ENCODE measurements at places on chromosomes 12 and 14. TPM values are rescaled to one million over a fixed set of nuclear protein-coding genes. Genes with fewer than 3 reads are reported as not detected.

DNA sequence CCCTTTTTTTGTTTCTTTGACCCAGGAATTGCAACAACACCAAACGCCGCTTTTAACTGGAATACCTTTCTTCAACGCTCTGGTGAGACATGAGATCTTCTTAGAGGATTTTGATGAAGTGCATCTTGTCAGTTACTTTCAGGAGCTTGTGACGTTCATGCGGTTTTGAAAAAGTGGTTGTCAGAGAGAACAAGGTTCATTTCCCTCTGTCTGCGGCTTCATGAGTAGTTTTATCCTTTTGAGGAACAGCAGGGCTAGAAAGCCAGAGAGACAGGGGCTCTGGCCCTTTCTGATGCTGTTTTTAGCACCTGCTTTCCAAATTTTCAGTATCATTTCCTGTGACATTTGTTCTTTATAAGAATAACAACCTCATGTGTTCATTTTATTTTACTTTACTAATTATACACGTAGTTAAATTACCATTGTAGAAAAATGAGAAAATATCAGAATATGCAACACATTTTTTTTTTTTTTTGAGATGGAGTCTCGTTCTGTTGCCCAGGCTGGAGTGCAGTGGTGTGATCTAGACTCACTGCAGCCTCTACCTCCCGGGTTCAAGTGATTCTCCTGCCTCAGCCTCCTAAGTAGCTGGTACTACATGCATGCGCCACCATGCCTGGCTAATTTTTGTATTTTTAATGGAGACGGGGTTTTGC is 61.8 kb downstream of the GLT1D1 start:
- H3K4me3 ChIP-seq = no peak overlapping the region
- H3K36me3 ChIP-seq = no peaks in the 10 kb centered on the region
- no peak overlapping the region for H3K27ac ChIP-seq
- H3K4me1 ChIP-seq = peaks cover 4% of the 10 kb centered on the region
- no peak for DNase-seq
- H3K27me3 ChIP-seq = peaks cover 7% of the 10 kb centered on the region

DNA sequence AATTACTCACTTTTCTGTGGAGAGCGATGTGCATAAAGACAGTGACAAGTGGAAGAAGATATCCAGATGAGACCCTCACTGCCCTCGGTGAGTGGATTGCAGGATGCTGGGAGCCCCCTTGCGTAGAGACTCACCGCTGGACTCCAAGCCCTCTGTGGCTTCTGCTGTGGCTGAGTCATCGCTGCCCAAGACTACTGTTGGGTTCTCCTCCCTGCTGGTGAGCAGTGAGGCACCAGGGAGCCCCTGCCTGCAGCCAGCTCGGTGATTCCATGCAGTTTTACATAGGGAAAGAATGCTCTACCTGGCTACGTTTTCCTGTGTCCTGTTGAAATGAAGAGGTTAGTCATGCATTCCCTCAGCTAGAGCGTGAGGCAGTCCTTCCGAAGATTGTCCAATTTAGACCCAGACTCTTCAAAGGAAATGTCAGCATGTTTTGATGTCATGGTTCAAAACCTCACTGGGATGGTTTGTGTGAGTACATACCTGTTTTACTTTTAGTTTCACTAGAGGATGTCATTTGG is 28.2 kb downstream of the TRAF3 start:
- no peaks in the 10 kb centered on the region for H3K36me3 ChIP-seq
- no peaks in the 10 kb centered on the region for H3K4me1 ChIP-seq

EPYC gene
- total RNA-seq = not detected

SYCP3 gene
- not detected for total RNA-seq

KRT5 gene
- total RNA-seq = not detected
